ENCODE measurements at places on chromosomes 3 and 15.

DNA sequence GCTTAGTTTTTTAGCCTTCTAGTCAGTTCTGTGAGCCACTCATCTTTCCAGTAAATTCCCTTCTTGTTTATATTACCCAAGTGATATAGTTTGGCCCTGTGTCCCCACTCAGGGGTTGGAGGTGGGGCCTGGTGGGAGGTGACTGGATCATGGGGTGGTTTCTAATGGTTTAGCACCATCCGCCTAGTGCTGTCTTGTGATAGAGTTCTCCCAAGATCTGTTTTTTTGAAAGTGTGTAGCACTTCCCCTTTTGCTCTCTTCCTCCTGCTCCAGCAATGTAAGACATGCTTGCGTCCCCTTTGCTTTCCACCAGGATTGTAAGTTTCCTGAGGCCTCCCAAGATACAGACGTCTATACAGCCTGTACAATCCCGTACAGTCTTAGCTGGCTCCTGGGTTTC, 53.7 kb upstream of the INO80 start:
- no peak for DNase-seq

- no peak for DNase-seq
Measured at GRCh38 chr3:185316740-185317412, 46.1 kb upstream of the MAP3K13 start.

GRCh38 chr3:152505926-152506325, 237.2 kb downstream of the MBNL1 start:
- no peak for DNase-seq

DNA sequence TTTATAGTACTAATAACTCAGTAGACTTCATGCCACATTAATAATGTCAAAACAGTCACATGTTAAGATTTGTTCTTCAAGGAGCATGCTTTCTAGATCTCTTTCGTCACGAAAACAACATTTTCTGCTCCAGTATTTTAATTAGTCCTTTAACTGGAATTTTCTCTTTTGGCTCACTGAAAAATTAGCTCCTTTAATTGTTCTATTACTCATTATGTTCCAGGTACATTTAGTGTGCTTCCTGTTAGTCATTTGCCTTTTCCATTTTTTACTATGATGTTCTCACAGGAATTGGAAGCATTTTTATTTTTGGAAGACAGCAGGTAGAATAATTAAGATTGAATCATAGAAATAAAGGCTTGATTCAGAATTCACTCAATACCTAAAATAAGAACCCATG, 111.2 kb downstream of the SLC9A9 start:
- DNase-seq: no peak

- no peak for DNase-seq
Measured at GRCh38 chr3:133396906-133397305, 3.0 kb upstream of the BFSP2 start.

DNA sequence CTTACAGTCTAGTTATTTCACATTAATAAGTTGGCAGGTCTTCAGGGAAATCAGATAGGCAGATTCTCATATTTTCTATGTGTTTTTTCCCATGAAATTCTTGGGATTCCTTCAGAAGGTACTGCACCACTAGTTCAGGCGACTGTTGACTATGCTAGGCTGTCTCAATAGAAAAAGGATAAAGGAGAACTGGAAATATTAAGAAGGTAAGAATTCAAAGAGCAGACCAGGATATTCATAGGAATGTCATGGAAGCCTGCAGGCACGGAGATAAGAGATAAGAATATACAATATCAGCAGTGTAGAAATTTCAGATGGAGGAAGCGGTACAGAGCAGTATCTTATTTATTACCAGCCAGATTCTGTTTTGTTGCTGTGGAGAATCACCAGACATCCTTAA, 432.1 kb upstream of the MDFIC2 start:
- DNase-seq: no peak

- no peak for DNase-seq
Measured at GRCh38 chr15:29936353-29937049, 114.2 kb upstream of the TJP1 start.

DNA sequence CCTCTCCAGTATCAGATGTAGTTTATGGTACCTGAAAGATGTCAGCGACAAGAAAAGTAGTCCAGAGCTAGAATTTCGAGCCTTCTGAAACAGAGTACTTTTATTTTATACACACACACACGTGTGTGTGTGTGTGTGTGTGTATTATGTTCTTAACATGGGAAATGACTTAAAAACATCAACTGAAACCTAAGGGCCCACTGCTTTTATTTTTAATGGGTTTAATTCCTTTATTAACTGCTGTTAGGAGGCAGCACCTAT, 1.9 kb downstream of the TCF12 start:
- DNase-seq: no peak

- no peak for DNase-seq
Measured at GRCh38 chr15:87268675-87269074, 987.9 kb downstream of the NTRK3 start.

GRCh38 chr15:35992791-35993190, 446.8 kb upstream of the DPH6 start:
- DNase-seq: no peak

- no peak for DNase-seq
Measured at GRCh38 chr3:31813686-31814085, 167.4 kb downstream of the OSBPL10 start.

DNA sequence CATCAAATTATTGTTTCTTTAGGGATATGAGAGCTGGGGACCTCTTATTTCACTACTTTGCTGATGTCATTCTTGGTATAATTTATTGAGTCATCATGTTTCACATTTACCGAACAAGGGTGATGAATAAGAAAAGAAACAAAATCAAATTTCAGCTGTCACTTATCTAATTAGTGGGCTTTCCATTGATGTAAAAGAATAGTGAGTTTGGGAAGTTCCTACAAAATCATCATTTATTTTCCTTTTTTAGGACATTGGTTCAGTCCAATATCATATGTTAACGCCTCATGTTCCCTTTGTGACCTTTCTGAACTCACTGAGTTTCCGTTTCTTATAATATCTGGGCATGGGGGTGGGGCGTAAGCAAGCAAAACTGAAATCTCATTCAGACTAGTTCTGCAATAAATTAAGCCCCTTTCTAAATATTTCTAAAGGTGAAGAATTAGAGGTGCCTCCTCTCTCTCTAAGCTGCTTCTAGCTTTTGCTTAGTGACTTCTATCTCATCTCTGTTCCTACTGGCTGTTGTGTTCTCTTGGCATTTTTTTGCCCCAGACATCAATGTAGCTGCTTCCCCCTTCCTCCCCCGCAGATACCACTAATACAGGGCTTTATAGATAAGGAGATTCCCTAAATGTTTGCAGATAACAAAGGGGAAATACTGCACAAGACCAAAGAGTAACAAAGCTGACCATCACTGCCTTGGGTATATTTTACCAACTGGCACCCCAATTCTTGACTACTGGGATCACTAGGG, 238.0 kb upstream of the CTNNB1 start:
- DNase-seq: no peak
